ENCODE measurements at places on chromosomes 13 and 19.

GRCh38 chr13:75016225-75016624 lies 465.7 kb downstream of the TBC1D4 start:
- DNase-seq: no peak

- no peak for DNase-seq
Measured at GRCh38 chr19:17109962-17110598, 34.5 kb downstream of the MYO9B start.

DNA sequence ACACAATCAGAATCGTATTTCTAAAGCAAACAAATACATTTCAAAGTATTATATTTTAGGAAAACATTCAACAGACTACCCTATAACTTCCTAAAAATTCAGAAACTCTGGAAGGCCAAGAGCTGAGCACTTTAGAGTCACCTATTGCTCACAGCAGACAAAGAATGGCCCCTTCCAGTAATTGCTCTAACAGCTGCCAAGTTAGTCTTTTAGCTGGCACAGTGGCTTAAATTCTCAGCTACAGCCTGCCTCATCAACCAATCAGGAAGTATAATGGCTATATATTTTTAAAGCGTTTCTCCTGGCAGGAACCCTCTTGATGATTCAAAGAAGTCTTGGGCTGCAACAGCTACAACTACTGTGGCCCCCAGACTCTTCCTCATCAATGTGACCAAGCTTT lies 14.9 kb upstream of the SLITRK5 start:
- no peak for DNase-seq

- DNase-seq: no peak
Measured at GRCh38 chr13:44063467-44063866, 183.8 kb downstream of the LACC1 start.

GRCh38 chr13:38563739-38564138 lies 123.1 kb upstream of the FREM2 start:
- no peak for DNase-seq

All from stimulated activated CD4-positive, alpha-beta T cell treated with anti-CD3 and anti-CD28 coated beads, Interleukin-2, amount 100 ng/mL, for 4 hours (primary cell).